Stimulated activated CD8-positive, alpha-beta memory T cell treated with anti-CD3 and anti-CD28 coated beads, Interleukin-7, amount 100 ng/mL, for 1 hour (primary cell): ENCODE measurements at places on chromosomes 4 and X.
A peak's percentile ranks its signal among the peaks of the same experiment; 100 is the strongest.

- no peak for DNase-seq
Measured at GRCh38 chrX:78024349-78025059, 55.1 kb upstream of the PGAM4 start.

DNA sequence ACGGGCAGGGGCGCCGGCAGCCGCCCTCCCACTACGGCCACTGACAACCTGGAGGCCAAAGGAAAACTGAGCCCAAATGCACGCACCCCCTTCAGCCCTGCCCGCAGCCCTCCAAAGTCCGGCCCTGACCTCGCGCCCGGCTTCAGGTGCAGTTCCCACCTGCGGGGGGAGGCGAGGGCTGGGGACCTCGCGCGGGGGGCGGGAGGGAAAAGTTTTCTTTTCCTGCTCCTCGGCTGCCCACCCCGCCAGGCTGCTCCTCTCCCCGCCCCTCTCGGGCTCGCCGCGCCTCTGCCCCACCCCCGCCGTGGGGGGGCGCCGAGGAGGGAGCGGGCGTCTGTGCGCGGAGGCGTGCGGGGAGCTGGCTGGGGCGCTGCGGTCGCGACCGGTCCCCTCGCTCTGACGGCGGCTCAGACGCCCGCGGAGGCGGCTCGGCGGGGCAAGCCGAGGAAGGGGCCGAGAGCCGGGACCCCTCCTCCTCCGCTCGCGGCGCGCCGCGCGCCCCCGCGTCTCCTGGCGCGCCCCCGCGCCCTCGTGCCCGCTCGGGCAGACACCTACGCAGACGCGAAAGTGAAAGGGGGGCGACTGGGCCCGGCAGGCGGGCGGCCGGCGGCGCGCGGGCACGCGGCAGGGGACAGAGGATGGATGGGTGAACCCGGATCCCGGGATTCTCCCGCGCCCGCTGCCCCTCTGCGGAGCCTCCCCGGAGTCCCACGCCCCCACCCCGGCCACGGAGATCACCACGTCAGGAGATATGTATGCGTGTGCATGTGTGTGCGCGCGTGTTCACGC is 3.1 kb upstream of the NR3C2 start:
- DNase-seq, result peak; percentile 58

DNA sequence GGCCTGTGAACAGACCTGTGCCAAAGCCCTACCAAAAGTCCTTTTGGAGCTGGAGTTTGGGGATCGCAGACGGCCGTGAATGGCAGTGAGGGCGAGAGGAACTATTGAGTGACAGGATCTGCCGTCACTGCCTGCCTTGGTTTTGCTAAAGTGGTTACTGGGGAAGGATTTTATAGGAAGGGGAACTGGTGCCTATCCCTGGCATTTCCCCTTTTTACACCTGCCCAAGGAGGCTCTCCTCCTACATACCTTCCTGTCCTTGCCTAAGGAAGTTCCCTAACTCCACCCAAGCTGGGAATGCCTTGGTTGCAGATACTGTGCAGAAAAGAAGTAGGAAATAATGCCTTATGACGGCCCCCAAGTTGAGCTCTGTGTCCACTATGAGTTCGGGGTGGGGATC is 14.5 kb downstream of the LONRF3 start:
- DNase-seq, result no peak

- DNase-seq, result no peak
Measured at GRCh38 chr4:174009686-174010451, 273.6 kb downstream of the FBXO8 start.

DNA sequence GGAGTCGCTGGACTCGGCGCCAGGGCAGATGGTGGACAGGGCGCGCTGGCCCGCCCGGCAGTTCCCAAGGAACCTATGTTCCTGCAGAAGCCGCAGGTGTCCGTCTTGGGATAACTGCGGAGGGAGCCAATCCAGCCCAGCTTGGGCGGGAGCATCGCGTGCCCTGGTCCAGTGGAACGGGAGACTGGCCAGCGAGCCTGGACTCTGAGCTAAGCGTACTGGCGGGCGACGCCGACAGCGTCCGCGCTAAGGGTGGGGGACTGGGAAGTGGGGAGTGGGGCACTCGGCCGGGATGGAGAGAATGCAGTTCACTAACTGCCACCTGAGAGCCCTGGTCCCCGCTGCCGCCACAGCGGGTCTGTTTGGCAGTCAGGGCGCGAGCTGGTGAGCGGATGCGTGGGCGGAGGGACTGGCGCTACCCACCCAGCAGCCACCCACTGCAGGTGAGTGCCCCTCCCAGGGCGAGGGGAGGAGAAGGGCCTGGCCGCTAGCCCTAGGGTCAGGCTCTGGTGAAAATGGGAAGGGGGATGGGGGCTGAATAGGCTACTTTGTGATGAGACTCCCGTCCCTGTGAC is 1.3 kb upstream of the MAMLD1 start:
- DNase-seq, result no peak

DNA sequence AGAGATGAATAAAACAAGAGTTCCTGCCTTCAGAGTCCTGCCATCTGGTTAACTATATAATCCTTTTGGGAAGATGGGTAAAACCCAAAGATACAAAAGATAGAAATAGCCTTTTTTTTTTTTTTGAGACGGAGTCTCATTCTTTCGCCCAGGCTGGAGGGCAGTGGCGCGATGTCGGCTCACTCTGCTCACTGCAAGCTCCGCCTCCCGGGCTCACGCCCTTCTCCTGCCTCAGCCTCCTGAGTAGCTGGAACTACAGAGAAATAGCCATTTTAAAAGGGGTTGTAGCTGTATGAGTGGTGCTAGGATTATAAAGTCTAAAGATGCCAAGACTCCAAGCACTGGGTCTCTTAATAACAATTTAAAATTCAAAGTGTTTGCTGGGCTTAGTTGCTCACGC is 97.2 kb downstream of the KDR start:
- no peak for DNase-seq

- DNase-seq, result no peak
Measured at GRCh38 chrX:106484233-106484632, 127.5 kb upstream of the RADX start.

GRCh38 chrX:12685541-12685940 is 105.7 kb upstream of the PRPS2 start:
- no peak for DNase-seq

GRCh38 chr4:10958226-10958856 is 273.8 kb upstream of the CLNK start:
- DNase-seq, result no peak

DNA sequence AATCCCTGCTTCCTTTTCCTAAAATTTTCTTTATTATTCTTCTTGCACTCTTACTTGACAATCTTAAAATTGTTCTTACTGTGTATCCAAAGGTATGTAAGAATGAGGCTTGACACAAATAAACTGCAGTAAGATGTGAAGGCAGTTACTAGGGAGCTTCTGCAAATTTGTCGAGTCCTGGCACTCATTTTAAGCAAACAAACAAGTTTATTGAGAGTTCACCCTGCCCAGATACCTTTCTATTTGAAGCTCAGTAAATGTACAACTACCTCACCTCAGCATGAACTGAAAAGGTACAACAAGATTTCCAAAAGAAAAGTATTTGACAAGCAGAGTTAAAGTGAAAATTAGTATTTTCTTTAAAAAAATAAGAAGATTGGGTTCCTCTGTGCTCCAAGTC is 13.3 kb upstream of the SYTL4 start:
- no peak for DNase-seq

DNA sequence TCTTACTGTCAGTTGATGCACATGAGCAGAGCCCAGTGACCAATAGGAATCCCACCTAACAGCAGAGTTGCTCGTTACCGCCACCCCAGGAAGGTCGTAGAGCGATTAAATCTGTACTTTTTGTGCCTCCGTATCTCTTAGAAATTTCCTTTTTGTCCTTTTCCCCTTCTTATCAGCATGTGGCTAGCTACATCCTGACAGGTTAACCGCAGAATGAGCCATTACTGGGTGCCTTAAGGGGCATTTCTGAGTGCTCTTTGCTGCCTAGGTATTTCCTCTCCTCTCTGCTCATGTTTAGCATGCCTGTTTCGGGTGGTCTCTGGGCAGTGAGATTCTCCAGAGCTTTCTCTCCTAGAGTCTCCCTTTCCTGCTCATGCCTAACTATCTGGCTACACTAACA is 530.5 kb downstream of the FAM133A start:
- no peak for DNase-seq

DNA sequence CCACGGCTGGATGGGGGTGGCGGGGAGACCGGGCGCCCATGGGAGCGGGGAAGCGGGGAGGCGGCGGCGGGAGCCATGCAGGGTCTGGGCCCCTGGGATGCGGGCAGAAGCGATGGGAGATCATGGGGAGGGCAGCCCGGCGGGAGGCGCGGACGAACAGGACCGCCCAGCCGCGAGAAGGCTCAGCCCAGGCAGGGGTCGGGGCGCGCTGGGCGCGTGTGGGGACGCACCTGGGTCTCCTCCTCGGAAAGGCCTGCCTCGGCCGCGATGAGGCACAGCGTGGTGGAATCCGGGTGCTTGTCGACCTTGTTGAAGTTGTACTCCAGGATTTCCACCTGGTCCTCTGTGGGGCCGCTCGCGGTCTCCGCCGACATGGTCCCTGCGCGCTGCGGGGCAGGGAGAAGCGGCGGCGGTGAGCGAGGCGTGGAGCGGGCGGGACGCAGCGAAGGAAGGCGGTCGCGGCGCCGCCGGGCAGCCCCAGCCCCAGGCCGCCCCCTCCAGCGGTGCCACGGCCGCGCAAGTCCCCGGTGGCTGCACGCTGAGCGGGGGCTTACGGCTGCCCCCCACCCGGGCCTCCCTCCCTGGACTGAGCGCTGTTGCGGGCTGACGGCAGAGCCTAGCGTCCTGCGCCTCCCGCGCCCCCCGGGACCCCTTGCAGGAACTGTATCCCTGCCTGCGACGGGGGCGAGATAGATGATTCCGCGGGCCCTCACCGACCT is 25.3 kb downstream of the HOPX start:
- DNase-seq, result no peak

- DNase-seq, result no peak
Measured at GRCh38 chrX:115449742-115450141, 111.2 kb upstream of the PLS3 start.

- no peak for DNase-seq
Measured at GRCh38 chr4:25421816-25422525, 44.9 kb downstream of the ANAPC4 start.

- no peak for DNase-seq
Measured at GRCh38 chr4:184782731-184783373, 42.9 kb downstream of the ACSL1 start.

GRCh38 chrX:95612350-95612749 is 1072.3 kb upstream of the DIAPH2 start:
- no peak for DNase-seq

- no peak for DNase-seq
Measured at GRCh38 chrX:40722930-40723329, 12.4 kb downstream of the MED14 start.

GRCh38 chr4:144970597-144970996 is 127.4 kb downstream of the ANAPC10 start:
- no peak for DNase-seq

GRCh38 chrX:151973851-151974335 is 583 bp downstream of the GABRE start:
- DNase-seq, result no peak

GRCh38 chrX:80021621-80022020 is 7.1 kb downstream of the TBX22 start:
- no peak for DNase-seq

GRCh38 chrX:39442332-39442731 is 641.1 kb downstream of the MID1IP1 start:
- DNase-seq, result no peak

- DNase-seq, result no peak
Measured at GRCh38 chr4:184442314-184442635, 32.1 kb downstream of the IRF2 start.

DNA sequence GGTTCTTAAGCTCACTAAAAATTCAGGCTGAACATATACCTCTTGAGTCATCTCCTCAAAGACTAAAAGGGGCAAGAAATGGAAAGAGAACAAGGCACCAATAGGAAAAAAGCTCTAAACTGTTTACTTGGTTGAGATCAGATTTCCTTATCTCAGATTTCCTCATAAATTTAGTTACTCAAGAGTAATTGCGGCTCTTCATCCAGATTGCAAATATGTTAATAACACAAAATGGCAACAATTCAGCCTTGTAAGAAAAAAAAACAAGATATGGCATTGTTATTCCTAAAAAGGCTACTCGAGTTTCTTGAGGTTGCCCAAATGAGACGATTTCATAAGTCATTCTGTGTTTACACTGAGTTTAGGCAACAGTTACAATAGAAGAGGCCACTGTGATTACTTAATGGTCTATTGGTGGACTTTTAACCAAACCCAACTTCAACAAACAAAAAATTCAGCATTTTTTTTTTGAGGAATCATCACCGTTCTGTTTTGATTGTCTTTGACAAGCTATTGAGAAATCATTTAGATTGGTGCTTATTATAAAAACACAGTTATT is 97.9 kb upstream of the PDHA1 start:
- no peak for DNase-seq

DNA sequence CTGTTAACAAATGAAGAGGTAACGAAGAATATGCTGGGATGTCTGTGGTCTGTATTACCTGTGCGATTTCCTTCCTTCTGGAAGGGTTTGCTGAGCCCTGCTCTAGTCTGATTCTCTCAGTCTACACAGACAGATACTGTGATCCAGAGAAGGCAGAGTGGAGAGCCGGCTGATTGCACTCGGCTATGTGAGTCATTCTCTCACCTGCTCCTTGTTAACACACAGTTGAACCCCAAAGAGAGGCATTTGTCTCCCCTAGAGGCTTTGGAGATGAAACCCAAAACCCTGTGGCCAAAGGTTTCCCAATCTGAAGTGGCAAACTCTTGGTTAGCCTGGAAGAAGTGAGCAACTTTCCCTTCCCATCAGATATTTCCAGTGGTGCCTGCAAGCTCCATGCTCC is 78.1 kb upstream of the GPC4 start:
- no peak for DNase-seq

DNA sequence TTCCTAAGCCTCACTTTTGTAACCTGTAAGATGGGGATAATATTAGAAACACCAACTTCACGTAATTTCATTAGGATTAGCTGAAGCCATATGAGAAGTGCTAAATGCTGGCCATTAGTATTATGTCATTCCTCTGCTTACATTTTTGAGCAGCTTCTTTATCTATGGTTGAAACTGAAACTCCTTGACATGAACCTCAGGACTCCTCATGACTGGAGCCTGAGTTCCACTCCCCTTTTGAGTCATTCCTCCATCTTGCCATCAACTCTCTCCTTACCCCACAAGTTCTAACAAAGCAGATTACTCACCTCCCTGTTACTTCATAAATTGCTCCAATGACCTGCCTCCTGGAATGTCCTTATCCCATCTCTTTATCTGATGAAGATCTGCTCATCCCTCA is 123.2 kb upstream of the KCNIP4 start:
- no peak for DNase-seq
